NCI-H1436 (cell line): ENCODE measurements at places on chromosomes 2 and 18.

GRCh38 chr2:165544897-165545296 lies 75.4 kb downstream of the CSRNP3 start:
- DNase-seq, result no peak

- no peak for DNase-seq
Observed at GRCh38 chr18:515838-516237, 15.3 kb upstream of the COLEC12 start.

DNA sequence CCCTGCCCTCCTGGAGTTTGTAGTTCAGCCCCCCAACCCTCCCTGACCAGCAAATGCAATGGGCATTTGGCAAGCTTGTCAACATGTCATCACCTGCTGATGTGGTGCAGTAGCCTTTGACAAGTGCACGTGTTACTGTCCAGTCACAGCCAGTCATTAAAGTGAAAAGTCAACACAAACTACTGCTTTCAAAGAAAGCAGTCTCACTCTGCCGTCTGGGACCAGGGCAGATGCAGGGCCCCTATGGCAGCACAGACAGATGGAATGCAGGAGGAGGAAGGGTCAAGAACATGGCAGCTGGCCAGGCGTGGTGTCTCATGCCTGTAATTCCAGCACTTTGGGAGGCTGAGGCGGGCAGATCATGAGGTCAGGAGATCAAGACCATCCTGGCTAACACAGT lies 222.4 kb upstream of the OSR1 start:
- DNase-seq, result no peak

DNA sequence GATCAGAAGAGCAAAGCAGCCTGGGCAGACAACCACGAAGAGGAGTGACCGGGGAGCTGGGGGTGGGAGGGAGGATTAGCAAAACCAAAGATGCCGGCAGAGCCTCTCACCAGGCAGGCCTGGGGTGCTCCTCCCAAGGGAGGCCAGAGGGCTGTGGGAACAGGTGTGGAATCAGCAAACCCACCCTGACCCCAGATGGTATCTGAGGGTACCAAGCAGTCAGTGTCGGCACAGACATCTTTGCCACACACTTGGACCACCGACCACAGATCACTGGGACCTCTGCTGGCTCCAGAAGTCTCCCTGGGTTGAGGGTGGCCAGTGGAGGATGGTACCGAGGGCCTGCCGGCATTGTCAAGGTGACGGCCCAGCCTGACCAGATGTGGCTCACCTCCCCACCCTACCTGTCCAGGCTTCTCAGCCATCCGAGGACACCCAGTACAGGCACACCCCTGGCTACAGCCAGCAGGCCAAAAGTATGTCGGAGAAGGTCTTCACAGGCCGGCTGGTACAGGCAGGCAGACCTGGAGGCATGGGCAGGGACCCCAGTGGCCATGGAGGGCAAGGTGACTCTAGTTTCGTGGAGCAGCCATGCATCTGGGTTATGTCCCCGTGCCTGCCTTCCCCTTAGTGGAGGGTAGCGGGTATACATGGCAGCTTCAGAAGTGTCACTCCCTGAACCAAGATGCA lies 82.1 kb downstream of the UXS1 start:
- DNase-seq, result no peak

DNA sequence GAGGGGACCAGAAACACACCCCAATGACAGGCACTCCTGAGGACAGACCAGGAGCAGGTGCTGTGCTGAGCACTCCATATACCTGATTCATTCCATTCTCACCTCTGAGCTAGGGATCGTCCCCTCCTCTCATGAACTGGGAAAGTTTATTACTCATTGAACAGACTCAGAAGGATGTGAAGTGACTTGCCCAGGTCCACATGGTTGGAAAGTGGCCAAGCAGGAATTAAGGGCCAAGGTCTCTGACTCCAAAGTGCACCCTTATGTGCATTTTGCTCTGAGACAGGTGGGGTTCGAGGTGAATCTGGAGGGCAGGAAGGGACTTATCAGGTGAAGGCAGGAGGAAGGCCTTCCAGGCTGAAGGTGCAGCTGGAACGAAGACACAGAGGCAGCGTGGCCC lies 25.1 kb upstream of the PLB1 start:
- DNase-seq, result no peak

DNA sequence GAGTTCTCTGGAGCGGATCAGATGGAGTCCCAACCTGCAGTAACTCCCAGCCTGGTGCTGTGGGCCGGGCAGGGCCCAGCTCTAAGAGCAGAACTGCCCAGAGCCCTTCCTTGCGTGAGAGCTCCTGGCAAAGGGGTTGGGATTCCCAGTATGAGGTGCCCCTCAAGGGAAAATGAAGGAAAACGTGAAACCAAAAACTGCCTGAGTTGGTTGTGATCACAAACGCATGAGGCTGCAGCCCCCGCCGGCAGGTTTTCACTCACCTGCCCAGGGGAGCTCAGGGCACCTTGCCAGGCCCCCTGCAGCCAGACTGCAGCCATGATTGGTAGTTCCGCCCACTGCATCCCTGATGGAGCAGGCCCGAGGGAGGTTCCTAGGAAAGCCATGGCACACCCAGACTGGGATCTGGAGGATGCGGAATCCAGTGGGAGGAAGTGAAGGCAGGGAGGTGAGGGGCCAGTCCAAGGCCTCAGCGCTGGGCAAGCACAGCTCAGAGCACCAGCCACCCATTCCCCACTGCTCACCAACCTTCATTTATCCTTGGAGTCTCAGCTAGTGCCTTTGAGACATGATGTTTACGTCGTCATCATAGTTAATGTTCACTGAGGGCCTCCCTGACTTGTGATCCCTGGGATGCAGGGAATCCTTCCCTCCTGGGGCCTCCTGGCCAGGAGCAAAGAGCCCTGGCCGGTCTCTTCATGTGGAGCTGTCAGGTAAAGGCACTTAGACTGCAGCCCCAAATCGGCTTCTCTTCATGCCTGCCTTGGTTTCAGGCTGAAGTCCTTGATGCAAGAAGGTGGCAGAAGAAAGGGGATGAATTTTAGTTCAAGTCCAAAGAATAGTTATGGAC lies 103.2 kb downstream of the INHBB start:
- DNase-seq, result no peak

DNA sequence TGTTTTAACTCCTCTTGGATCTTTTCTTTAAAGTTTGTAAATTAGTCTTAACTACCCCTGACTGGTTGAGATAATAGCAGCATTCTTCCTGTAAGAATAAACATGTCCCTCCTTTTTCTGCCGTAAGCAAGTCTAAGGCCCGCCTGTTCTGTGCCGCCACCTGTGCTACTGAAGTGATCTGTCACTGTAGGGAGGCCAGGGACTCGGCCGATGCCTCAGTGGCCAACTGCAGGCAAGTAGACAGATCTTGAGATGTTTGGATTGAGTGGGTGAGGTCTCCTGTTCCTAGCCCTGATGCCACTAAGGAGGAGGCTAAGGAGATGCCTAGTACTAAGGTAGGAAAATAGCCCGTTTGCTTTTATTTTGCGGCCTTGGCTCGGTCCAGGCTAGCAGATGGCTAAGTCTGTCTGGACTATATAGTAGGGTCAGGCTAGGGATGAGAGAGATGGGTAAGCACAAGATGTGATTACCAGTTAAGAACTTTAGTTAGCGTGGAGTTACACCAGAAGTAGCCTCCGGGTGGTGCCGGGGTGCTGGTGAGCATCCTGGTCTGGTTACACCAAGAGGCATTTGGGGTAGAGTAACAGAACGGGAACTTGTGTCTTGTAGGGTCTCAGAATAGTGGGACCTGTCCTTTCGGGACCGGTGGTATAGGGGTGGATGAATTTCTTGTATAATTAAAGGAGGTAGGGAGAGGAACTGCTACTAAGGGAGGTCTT lies 584.2 kb downstream of the SUCLG1 start:
- DNase-seq, result no peak

DNA sequence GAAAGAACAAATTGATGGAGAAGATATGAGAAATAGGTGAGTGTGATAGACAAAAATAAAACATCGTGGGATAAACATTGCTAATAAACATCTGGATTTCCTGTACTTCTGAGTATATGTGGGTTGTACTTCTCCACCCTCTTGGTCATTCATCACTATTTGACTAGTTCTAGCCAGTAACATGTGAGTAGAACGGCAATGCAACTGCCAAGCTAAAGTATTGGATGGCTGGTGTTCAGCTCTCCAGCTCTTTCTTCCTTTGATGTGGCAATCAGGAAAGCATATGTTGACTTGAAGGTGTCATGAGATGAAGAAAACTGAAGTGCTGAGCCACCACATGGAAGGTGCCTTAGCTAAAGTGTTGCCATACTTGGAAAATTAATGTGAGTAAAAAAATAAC lies 144.9 kb downstream of the SCG2 start:
- DNase-seq, result no peak

DNA sequence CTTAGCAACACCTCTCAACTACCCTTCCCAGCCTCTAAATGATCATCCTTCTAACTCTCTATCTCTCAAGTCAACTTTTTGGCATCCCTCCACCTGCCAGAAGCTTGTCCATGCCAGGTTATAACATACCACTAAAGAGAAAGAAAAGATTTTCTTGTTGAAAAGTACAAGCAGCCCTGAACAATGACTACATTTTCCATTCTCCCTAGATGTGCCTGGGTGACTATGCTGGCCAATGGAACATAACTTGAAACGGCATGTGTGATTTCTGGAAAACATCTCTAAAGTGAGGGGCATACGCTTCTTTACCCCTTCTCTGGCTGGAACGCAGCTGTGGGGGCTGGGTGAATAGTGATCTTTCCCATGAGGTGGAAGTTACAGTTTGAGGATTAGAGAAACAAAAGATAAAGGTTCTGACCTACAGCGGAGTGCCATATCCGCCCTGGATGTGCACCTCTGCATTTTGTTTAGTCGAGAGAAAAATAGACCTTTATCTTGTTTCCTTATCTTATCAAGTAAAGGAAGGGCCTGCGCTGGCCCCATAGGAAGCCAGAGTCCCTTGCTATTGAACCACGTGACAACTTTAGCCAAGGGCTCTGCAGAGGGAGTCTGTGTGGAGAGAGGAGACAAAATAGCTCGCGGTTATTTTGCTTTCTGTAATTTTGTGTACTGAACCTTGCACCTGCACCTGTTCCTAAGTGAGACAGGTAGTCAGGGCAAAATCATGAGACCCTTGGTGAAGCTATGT lies 436.8 kb downstream of the TGIF1 start:
- DNase-seq, result no peak

GRCh38 chr2:67471681-67472080 lies 74.5 kb downstream of the ETAA1 start:
- no peak for DNase-seq

DNA sequence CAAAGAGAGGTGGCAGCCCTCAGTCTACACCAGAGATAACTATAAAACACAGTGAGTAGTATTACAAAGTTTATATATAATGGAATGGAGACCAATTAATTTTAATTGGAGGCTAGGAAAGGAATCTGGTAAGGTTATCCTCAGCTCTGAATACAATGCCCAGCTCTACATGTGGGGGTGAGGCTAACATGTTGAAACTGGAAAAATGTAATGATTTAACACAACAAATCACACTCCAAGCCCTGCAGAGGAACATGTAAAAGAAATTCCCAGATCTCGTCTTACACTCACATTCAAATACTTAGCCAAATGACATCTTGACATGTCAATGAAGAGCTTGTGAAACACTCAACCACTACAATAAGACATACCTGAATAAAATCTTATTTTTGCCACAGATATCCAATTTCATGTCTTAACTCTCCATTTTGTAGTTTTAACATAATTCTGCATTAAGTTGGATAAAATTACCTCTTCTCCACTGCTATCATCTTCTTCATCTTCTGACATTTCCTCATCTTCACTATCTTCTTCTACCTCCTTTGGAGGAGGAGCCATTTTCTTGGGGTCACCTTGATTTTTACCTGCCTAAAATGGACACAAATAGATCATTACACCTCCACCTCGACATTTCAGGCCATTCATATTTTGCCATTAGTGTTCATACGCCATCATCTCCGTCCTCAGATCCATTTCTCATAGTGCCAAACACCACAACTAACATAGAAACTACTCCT lies 1.4 kb downstream of the NCL start:
- no peak for DNase-seq

GRCh38 chr2:178498137-178498536 lies 17.9 kb downstream of the PLEKHA3 start:
- no peak for DNase-seq
